ENCODE measurements at places on chromosomes 2 and 18.
A peak's percentile ranks its signal among the peaks of the same experiment; 100 is the strongest.

- no peak for DNase-seq
Observed at GRCh38 chr2:201827621-201828020, 21.3 kb downstream of the CDK15 start.

DNA sequence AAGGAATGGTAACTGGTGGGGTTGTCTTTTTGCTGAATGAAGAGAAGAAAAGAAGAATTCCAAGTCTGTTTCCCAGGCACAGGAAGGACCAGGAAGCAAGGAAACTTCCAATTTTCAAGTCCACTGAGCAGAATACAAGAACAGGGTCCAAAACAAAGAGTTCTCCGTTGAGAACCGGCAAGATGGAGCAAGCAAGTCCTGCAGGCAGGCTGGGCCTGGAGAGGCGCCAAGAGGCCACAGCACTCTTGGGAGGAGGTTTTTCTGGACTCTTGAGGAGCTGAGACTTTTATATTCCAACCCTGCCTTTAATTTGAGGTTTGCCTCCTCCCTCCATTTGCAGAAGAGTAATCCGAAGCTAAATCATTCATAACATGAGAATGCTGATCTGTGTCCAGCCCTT, 224.5 kb downstream of the IKZF2 start:
- no peak for DNase-seq

- no peak for DNase-seq
Observed at GRCh38 chr18:58491773-58492752, 136.8 kb downstream of the ALPK2 start.

GRCh38 chr2:166634706-166635105, 140.7 kb upstream of the SCN7A start:
- no peak for DNase-seq

GRCh38 chr2:39413063-39413737, 23.9 kb downstream of the MAP4K3 start:
- DNase-seq: no peak

DNA sequence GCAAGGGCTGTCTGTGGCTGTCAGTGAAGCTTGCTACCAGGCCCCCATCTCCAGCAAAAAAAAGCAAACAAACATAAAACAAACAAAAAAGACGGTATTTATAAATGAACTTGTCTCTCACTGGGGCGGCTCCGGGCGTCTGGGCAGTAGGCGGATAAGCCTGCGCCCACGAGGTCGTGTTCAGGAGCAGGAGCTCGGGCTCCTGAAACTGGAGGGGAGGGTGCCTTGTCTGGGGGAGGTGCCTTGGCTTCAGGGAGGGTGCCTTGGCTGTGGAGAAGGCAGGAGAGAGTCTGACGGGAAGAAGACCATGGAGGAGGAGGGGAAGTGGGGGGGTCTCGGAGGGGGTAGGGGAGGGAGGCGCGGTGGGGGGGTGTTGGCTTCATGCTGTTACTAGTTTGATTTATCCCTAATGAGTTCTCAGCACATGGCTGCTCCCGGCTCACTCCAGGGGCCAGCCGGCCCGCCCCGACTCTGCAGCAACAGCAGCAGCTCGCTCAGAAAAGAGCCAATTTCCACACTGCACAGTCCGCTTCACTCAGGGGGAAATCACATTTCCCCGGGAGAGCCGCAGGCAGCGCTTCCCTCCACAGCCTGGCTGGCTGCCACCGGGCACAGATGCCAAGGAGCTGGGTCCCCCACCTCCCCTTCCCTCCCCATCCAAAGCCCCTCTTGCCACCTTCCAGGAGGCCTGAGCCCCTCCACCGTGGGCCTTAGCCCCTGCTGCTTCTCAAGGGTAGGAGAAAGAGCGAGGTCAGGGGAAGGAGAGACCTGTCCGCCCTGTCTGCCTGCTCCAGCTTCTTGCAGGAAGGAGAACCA, 38.7 kb downstream of the PSD4 start:
- no peak for DNase-seq

DNA sequence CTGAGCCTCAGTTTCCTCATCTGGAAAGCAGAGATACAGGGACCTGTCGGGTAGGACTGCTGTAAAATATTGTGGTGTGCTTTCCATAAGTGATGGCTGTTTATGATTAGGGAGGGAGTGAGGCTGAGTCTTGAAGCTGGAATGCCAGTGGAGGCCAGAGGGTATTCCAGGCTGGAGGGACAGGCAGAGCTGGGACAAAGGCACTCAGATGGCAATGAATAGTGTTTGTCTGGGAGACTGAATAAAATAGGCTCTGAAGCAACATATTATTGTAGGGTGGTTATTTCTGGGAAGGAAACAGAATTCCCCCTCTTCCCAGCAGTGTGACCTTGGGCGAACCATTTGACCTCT, 120.7 kb downstream of the INHBB start:
- DNase-seq: no peak

DNA sequence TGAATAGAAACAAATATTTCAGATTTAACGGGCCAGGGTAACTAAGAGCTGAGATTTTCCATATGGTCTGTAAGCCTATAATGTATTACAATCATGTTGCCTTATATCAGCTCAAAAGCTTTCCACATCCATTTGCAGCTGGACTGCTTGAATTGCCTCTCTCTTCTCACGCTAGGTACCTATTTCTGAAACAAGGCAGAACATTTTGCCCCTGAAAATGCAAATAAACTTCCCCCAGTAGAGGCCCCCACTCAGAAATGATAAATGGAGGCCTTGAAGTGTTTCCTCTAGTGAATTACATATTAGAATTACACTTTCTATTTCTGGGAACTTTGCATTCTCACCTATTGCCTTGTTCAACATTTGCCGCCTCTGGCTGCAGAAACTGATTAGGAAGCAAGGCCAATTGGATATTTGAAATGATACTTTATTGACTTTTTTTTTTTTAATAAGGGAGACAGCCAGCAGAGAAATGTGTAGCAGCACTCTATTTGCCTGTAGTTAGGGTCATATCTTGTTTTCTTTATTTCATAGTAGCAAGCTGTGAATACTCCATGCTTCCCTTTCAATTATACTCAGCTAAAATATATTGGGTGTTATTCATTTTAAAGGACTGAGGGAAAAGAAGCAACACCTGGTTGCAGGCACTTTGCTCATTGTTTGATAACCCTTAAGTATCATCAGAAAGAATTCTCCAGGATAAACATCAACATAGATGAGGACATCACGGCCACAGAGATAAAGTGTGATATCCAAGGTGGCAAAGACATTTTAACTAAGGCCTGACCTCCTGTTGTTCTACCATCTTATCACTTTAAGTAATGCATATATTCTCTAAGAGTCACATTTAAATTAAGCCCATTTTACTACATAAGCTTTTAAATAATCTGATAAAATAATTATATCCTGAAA, 505.5 kb downstream of the LRRTM4 start:
- DNase-seq: no peak

DNA sequence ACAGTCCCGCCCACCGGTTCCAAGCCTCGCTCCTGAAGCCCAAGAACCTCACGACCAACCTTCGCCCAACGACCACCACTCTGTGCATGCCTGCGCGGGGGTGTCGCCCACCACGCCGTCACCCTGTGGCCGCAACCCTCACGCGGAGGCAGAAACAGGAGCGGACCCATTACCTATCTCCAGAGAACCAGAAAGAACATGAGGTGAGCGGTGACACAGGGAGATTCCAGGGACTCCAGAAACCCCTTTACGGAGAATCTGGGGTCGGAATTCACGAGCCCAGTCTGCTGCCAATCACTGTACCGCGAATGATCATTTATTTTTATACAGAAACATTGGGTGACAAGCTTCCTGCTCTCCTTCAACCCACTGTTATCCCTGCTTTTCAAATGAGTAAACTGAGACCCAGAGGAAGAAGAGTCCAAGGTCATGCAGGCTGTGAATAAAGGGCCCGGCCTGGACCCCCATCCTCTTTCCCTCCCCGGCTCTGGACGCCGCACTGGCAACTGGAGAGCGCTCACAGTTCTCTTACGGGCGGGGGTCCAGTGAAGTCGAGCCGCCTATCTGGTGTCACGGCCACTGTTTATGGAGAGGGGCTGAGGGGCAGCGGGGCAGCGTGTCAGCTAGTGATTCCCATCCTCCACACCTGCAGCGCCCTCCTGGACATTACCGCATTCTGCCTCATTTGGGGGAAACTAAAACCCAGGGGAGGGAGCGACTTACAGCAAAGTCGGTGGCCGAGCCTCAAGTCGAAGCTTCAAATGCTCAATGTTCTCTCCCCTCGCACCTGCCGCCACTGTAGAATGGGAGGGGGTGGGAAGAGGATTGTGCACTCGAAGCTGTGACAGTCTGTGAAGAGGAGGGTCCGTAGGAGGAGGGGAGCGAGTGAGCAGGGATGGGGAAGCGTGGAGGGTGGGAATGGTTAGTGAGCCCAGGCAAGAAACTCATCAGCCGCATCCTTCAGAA, 723 bp upstream of the SLC30A3 start:
- peak; percentile 38 for DNase-seq

- no peak for DNase-seq
Observed at GRCh38 chr2:74867841-74868658, 34.1 kb downstream of the HK2 start.

DNA sequence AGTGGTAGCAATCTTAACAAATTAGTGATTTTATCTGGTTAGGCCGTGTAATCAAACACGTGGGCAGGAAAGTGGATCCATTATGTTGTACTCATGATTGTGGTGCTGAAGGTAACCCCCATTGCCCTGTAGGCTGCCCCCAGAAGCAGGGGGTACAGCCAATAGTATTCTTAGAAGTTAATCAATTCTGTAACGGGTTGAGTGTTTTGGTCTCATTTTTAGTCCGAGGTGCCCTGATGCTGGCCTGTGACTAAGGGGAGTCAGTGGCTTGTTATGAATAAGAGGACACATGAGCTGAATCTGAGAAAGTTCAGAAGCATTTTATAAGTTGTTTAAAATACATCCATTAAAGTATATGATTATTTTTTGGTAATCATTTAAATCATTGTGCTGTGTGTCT, 8.6 kb downstream of the EPAS1 start:
- no peak for DNase-seq

DNA sequence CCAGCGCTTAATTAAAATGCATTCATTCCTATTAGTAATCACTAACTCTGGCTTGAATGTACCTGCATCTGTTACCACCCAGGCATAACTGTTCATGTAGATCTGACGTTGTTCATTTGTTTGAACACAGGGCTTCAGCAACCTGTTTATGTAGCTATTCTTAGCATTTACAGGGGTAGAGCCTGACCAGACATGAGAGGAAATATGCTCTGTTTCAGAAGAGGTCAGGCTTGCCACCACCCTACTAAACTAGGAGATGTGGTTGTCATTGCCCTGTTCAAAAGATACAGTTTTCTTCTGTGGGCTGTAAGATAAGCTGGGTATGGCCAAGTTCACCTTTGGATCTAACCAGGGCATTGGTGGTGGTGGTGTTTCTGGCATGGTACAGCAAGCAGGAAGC, 8.8 kb downstream of the MGAT5 start:
- peak; percentile 44 for DNase-seq

DNA sequence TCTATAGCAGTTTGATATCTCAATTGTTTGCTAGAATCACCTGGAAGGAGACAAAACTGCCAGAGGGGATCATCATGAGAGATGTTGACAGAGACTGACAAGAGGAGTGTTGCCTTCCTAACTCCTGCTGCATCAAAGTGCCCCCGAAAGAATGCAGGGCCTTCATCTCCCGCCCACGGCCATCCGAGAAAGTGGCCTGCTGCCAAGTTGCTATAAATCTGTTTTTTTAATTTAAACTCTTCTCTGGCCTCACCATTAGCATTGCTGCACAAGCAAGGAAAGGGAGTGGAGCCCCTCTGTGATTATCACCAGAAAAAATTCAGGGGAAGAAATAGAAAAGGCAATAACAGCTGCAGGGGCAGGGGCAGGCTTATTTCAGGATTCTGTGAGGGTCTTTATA, 238.1 kb upstream of the EPHA4 start:
- DNase-seq: no peak

DNA sequence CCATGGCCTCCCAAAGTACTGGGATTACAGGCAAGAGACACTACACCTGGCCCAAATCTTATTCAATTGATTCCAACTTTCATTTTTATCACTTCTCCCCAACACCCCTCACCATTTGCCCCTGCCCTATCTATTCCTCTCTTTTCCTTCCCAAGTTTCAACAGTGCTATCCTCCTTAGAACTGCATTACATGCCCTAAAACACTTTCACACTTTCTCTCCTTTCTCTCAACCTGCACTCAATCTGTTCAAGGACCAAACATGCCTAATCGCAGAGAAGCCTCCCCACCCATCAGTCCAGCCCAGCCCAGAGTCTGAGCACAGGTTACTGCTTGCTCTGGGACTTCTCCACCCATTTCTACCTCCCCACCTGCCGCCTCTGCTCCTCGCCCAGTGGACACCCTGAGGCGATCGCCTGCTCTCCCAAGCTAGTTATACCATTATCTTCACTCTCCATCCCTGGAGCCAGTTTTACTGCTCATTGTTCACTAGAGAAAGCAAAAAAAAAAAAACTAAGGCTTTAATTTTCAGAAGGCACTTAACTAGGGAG, 23.7 kb upstream of the DSG1 start:
- no peak for DNase-seq

All from hematopoietic multipotent progenitor cell treated with erythropoietin and hydrocortisone succinate and interleukin-3 and kit ligand, for 6 days (in vitro differentiated cells).